ENCODE measurements at places on chromosomes 6 and 20.

DNA sequence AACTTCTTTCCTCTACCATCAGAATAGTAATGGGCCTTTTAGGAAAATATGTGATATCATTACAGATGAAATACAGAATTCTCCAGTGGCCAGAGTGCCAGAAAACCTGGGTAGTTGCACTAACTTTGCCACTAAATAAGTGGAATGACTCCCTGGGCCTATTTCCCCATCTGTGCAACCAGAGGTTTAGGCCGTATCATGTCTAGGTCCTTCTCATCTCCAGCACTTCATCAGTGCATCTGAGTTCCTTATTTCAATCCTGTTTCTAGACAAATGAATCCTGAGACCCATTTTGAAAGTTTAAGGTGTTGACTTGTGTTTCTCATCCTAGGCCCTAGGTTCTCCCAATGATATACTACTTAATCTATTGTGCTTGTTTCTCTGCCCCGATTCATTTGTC lies 236.2 kb downstream of the CD83 start:
- no peak for DNase-seq

DNA sequence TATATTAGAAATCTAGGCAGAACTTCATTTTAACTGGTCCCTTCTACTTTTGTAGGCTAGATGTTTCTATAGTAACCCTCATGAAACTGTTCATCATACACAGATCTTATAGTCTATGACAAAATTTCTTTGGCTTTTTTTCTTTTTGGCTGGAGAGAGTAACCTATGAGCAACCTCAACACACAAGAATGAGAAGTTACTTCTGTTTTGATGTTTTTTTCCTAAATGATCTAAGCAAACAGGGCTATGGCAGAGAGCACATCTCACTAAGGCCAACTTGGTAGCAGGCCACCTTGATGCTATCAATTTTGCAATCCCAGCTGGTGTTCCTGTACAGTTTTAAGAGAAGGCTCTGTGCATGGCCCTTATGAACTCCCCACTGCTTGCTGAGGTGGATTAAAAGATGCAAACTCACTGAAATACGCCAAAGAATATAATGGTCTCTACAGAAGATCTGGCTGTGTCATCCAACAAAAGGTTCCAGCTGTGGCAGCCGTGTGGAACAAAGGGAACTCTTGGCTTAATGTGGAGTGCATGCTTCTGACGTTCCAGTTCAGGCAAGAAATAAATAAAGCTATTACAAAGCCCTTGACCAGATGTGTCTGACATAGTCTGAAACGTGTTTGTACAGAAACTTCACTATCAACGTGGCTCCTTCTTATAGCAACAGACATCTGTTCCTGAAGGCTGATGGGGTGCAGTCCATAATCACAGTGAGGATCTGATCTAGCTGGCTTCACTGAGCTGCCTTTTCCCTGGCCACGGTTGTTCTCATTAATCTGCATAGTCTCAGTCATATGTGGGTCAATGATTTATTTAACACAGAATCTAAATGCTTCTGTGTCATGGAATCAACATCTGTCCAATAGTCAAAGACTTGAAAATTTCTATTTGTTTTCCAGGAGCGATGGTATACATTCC lies 481.1 kb downstream of the BMP2 start:
- DNase-seq, result no peak

DNA sequence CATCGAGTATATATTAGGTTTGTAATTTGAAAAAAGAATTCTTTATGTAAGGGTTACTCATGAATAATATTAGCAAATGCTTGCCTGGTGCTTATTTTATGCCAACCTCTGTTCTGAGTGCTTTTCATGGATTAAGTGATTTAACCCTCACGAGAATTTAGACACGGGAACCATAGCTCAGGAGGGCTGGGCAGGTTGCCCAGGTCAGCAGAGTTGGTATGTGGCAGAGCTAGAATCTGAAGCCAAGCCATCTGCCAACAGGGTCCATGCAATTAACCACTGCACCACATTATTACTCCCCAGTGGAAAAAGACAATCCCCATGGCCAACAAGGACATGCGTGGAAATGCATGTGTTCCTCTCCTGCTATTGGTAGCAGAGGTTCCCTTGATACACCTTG lies 345.6 kb downstream of the CDC5L start:
- no peak for DNase-seq

DNA sequence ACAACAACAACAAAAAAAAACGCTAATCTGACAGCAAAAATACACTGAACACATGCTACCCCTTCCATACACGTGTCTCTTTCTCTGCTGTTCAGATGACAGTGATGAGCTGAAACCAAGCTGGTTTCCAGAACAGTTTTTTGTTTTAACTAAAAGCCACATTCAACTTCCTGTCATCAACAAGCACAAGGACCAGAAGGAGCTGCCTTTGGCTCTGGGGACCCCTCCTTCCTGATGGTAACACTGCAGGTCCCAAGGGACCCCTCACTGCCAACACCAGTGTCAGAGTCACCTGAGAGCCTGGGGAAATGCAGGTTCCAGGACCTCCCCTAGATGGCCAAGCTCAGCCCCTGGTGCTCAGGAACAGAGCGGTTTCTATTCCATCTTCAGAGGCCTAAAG lies 6.0 kb downstream of the CST7 start:
- no peak for DNase-seq

GRCh38 chr6:108760126-108761050 lies 87.8 kb upstream of the ARMC2 start:
- DNase-seq, result no peak

- no peak for DNase-seq
Observed at GRCh38 chr6:46925563-46926253, 4.0 kb upstream of the ADGRF5 start.

DNA sequence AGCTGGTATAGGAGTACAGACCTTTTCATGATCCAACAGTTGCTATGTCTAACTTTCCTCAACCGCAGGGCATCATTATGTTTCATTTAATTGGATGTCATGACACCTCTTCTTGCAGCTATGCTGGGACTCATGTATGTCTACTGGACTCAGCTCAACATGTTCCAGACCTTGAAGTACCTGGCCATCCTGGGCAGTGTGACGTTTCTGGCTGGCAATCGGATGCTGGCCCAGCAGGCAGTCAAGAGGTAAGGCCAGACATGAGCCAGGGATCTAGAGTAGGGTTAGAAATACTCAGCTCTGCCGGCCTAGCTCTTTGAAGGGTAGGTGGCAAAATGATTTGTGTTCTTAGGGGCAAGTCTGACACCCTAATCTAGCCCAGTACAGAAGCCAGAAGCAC lies 25.2 kb downstream of the GHRH start:
- DNase-seq, result no peak

DNA sequence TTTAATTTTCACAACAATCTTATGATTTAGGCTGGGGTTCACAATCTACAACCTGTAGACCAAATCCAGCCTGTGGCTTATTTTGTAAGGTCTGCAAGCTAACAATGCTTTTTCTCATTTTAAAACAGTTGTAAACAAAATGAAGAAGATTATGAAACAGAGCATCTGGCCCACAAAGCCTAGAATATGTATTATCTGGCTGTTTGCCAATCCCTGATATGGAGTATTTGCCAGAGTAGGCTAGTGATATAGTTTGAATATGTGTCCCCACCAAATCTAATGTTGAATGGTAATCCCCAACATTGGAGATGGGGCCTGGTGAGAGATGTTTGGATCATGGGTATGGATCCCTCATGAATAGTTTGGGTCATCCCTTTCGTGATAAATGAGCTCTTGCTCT lies 201.8 kb downstream of the DHX35 start:
- DNase-seq, result no peak

DNA sequence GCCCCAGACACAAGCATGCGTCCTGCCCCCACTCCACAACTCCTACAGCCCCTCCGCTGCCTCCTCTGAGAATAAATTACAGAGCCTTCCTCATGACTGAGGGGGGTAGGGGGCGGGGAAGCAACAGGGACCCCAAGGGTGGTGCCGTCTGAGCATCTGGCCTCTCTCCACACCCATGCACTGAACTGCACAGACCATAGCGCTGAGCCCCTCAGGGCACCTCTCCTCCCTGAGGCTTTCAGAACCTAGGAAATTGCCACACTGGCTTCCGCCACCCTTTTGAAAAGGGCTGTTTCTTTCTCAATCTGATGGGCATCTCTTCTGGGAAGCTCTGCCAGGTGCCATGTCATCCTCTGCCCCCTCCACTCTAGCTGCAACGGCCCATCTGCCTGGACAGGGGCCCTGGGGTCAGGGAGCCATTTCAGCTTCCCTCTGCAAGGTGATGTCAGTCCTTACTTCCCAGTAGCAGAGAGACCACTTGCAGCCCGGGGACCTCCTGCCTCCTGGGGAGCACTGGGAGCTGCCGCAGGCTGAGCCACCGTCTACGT lies 2.5 kb downstream of the CST7 start:
- no peak for DNase-seq

DNA sequence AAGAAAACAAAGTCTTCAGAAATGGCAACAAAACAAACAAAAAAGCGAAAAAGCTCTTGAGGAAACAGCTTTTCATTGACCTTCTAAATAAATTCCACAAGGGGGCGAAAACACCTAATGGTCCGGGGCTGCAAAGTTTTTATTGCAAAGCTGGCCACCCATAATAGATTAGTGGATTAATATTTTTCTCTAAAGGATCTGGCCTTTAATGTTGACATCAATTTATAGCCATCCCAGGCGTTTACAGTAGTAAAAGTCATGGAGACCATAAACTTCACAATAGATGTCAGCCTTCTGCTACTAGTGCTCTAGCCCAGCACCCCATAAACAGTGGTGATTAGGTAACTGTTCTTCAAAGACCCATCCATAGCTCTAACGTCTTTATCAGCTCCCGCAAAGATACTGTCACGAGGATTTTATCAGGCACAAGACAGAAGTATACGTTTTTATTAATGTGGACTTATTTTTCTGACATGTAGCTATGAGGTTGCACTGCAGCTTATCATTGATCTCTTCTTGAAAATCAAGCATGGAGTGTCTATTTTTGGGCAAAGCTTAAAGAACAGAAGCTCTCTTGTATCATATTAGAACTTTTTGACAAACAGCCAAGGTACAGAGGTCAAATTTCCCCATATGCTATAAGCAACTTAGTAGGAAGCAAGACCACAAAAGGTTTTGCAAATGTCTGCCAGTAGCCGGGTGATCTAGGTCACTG lies 4.7 kb downstream of the CITED2 start:
- no peak for DNase-seq

- no peak for DNase-seq
Observed at GRCh38 chr6:3323148-3323547, 64.4 kb downstream of the PSMG4 start.

DNA sequence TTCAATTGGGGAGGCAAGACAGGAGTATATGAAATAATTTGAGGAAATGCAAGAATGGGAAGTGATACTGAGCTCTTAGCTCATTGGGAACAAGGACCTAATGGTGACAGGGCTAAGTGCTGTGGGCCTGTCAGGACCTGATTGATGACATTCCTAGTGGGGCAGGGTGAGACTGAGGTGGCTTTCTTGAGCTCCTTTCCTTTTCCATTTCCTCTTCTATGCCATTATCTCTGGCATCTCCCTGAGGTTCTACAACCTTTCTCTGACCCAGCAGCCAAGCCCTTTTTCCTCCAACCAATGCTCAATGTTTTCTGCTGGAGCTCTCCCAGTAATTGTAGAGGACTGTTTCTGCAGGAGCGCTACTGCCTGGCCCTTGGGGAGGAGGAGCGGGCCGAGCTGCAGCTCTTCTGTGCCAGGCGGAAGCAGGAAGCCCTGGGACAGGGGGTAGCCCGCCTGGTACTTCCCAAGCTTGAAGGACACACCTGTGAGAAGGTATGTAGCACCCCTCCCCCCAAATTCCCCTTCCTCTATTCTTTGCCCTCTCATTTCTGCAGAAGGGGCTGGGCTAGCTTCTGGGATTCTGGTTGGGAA lies 2.8 kb upstream of the TOMM6 start:
- no peak for DNase-seq

DNA sequence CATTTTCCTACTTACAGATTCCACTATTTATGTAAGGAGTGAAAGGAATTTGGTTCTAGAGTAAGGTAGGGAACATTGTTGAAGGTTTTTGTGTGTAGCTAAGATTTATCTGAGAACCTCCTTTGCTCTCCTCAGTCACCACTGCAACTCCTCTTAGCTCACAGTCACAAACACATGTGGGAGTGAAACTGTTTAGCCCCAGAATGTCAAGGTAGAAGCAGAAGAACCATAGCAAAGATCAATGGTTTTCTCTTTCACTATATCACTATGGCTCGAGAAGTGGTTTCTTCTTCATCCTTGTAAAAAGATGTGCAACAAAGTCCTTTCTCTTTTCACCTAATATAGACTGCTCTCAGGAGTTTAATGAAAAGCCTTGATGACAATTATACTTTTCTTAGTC lies 6.5 kb upstream of the DEFB112 start:
- no peak for DNase-seq

GRCh38 chr6:32108094-32108627 lies 977 bp downstream of the TNXB start:
- DNase-seq, result no peak

- DNase-seq, result no peak
Observed at GRCh38 chr20:59726281-59726595, 121.9 kb downstream of the PHACTR3 start.

- no peak for DNase-seq
Observed at GRCh38 chr6:152685819-152686218, 11.9 kb upstream of the MYCT1 start.

DNA sequence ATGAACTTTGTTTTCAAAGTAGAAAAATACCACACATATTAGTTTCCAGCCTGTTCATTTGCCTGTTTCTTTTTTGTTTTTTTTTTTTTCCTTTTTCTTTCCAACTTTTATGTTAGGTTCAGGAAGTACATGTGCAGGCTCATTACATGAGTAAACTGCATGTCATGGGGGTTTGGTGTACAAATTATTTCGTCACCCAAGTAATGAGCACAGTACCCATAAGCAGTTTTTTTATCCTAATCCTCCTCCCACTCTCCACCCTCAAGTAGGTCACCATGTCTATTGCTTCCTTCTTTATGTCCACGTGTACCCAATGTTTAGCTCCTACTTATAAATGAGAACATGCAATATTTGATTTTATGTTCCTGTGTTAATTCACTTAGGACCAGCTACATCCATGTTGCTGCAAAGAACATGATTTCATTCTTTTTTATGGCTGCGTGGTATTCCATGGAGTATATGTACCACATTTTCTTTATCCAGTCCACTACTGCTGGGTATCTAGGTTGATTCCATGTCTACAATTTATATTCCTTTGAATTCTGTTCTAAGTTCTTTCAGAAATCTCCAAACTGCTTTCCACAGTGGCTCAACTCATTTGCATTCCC lies 31.8 kb downstream of the SNX14 start:
- no peak for DNase-seq

GRCh38 chr6:154852687-154853086 lies 119.5 kb downstream of the SCAF8 start:
- no peak for DNase-seq

DNA sequence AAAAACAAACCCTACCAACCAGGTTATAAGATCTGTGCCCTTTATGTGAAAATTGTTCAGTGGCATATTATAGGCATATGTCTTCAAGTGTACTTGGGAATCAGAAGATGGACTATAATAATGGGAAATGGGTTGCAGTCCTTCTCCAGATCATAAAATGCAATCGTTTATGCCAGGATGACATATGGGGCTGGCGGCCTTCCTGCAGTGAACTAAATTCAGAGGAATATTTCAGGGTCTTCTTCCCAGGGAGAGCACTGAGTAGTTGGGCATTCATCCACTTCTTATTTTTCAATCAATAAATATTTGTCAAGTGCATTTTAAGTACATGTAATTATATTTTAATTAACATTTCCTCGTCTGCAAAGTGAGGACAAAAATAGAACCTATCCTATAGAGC lies 176.2 kb upstream of the CNR1 start:
- DNase-seq, result no peak
